ENCODE measurements at places on chromosomes 5 and 9. TPM values are rescaled to one million over a fixed set of nuclear protein-coding genes. Genes with fewer than 3 reads are reported as not detected.

The EMB gene
- total RNA-seq = 4.3 TPM

The CRB2 gene
- total RNA-seq = 0.14 TPM

The NKD2 gene
- not detected for total RNA-seq

The CYLC2 gene
- total RNA-seq = not detected

The INSL6 gene
- not detected for total RNA-seq

The JMY gene
- total RNA-seq = 2.8 TPM

The PTTG1 gene
- 963 TPM for total RNA-seq

The FGF1 gene
- total RNA-seq = 4.7 TPM

The ANKRD34B gene
- 1.2 TPM for total RNA-seq

The CDX1 gene
- not detected for total RNA-seq

The TAF1L gene
- not detected for total RNA-seq

The PRRC2B gene
- 112 TPM for total RNA-seq

The OR13D1 gene
- not detected for total RNA-seq

The DOLK gene
- 26.1 TPM for total RNA-seq

The PCDHGA4 gene
- 0.92 TPM for total RNA-seq

The MOB3B gene
- 2.3 TPM for total RNA-seq

The ALDH1A1 gene
- 0.87 TPM for total RNA-seq

The HMMR gene
- 19.5 TPM for total RNA-seq

The DENND4C gene
- total RNA-seq = 32.4 TPM

DNA sequence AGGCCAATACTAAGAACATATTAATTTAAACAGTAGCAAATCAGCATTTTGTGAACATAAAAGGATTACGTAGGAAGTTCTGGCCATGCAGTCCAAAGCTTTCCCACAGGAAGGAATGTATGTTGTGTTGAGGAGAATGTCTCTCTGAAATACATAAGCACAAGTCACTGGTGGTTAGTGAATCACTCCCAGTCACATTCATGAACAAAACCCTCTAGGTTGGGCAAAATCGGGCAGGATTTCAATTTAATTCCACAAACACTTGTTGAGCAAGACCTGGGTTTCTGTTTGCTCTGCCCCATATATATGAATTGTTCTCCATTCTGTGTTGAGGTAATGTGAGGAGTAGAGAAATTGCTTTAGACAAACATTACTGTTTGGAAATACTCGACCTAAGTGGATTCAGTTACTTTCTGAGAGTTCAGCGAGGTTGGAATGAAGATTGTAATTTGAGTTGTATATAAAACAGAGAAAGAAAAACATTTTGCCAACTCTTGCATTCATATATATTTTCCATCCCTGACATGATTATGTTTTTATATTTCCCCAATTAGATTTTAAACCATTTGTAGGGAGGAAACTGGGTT, 127.6 kb upstream of the RPS23 start:
- DNase-seq = peak; percentile 95

DNA sequence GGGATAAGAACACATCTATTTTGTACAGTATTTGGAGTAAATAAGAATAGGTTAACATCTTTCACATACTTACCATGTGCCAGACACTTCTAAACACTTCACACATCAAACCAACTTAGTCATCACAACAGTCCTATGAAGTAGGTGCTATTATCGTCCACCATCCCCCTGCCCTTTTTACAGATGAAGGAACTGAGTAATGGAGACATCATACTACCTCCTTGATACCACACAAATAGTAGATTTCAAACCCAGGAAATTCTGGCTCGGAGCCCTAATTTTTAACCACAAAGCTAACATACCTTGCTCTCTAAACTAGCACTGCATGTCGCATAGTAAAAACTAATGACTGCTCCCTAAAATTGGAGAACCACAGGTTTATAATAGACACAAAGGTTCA, 4.2 kb upstream of the ZNF366 start:
- DNase-seq = no peak

- DNase-seq = no peak
Measured at GRCh38 chr9:96875461-96876142, 21.3 kb upstream of the ZNF782 start.

- no peak for DNase-seq
Measured at GRCh38 chr5:135219868-135220267, 179.2 kb downstream of the MACROH2A1 start.

GRCh38 chr5:168186289-168187074, 105.0 kb upstream of the WWC1 start:
- no peak for DNase-seq

- DNase-seq = no peak
Measured at GRCh38 chr9:121638399-121638798, 13.0 kb upstream of the DAB2IP start.

DNA sequence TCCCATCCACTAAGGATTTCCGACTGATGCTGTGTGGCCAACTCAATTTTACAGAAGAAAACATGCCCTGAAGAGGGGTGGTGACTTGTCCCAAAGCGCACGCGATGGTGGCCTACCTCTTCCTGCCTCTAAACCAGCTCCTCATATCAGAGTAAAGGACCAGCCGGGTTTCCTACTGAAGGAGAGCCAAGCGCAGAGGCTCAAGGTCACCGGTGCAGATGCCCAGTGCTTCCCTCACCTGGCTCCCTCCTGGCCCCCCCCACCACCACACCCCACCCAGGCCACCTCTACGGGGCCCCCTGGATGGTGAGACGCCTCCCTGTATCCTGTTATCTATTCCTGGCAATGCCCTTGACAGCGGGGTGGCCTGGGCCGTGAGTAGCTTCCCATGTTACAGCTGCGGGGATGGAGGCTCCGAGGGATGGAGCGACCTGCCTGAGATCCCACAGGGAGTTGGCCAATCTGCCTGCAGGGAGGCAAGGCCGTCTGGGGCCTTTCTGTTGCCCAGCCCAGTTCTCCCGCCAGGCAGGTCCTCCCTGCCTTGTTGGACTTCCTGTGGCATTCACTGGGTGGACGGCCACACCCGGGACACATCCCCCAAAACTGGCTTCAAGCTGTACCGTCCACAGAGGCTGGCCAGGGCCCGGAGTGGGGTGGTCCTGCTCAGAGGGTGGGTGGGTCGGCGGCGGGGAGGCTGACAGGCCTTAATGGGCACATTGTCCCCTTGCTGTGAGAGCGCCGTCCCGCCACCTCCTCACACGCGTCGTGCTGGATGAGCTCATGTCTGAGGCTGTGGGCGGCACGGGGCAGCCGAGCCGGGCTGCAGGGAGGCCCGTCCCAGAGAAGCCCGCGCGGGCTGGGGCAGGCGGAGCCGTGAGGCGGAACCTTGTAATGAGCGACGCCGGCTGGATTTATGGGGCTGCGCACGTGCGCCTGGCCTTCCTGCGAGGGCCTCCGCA, 72.5 kb downstream of the MACROH2A1 start:
- DNase-seq = no peak

GRCh38 chr5:113524927-113525326, 11.4 kb downstream of the YTHDC2 start:
- DNase-seq = no peak

DNA sequence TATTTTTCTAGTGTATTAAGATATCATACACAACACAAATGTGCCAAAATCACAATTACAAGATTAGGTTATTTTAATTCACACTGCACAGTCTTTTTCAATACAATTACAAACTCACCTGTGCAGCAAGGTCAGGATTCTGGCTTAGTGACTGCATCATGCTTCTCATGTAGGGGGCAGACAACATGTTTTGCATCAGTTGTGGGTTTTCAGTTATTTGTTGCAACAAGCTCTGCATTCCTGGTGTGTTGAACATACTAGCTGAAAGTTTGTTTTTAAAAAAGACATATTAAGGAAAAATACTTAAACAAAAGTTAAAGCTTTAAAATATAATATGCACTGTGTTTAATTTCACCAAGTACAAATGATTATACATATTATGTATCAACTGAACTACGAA, 38.7 kb downstream of the UBQLN1 start:
- DNase-seq = no peak

- no peak for DNase-seq
Measured at GRCh38 chr9:17622141-17622540, 43.3 kb downstream of the SH3GL2 start.

DNA sequence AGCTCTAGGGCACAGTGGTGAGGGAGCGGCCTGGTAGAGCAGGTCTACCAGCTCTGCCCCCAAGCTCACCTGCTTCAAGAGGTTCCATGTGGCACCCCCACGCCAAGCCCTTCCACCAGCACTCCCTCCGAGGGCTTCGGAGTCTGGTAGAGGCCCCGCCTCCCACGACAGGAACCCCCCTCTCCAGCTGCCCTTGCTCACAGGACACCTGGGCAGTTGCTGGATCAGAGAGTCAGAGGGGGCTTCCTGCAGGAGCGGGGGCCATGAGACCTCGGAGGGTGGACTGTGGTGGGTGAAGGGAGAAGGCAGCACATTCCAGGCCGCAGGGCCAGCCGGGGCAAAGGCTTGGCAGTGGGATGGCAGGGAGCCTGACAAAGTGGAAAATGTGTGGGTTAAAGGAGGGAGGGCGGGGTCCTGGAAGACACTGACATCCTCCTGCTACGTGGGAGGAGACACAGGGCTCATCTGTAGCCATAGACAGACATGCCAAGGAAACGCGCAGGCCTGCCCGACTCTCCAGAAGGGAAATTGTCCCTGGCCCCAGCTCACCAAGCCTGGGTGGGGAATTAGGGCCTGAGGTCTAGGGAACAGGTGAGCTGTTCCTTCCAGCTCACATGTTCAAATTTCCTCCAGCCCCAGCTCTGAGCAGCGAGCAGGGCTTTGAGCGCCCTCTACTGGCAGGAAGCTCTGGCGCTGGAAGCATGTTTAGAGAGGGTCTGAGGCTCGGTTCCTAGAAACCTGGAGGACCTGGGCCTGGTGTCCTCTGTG, 74.2 kb downstream of the NTNG2 start:
- no peak for DNase-seq

GRCh38 chr5:151196556-151197290, 27.2 kb downstream of the CCDC69 start:
- DNase-seq = no peak

- DNase-seq = no peak
Measured at GRCh38 chr5:149605998-149606724, 24.9 kb downstream of the ARHGEF37 start.

- DNase-seq = no peak
Measured at GRCh38 chr9:137095664-137096517, 9.1 kb downstream of the MAN1B1 start.

DNA sequence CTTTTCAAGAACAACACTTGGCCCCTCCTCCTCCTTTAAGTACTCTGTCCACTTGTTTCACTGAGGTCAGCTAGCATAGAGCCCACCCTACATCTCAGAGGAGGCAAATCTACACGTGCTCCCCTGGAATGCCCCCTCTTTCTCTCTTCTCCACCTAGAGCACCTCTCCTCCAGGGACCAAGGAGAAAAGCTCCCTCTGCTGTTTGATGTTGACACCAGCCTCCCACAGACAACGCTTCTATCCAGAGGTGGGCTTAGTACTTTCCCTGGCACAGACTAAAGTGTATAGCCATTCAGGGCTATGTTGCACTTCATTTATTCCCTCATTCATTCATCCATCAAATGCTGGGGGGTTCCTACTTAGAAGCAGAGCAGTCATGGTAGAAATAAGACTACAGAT, 68.2 kb upstream of the TAF1L start:
- DNase-seq = no peak

GRCh38 chr5:178411083-178411482, 178.5 kb upstream of the PHYKPL start:
- DNase-seq = no peak

GRCh38 chr9:93319992-93320500, 131.4 kb upstream of the FAM120A start:
- DNase-seq = no peak

DNA sequence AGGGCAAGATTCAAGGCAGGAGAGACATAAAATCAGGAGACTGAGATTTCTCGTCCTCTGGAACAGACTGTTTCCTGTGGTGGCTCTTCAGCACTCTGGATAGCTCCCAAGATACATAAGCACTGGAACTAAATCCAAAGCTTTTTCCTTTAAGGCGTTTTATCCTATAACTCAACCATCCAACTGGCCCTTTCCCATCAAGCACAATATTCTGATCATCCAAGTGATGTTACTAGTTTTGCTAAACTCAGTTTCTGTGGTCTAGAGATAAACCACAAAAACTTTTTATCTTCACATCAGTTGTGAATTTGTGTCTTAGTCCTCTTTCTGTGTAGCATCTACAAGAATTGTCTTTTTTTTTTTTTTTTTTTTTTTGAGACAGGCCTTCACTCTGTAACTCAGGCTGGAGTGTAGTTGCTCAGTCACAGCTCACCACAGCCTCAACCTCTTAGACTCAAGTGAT, 299.4 kb downstream of the COX7C start:
- DNase-seq = peak; percentile 4

GRCh38 chr9:88682431-88682831, 147.5 kb downstream of the NXNL2 start:
- no peak for DNase-seq

- no peak for DNase-seq
Measured at GRCh38 chr5:115541611-115542010, 3.0 kb downstream of the FEM1C start.

GRCh38 chr5:176726746-176727527, 79.7 kb downstream of the TSPAN17 start:
- DNase-seq = no peak

DNA sequence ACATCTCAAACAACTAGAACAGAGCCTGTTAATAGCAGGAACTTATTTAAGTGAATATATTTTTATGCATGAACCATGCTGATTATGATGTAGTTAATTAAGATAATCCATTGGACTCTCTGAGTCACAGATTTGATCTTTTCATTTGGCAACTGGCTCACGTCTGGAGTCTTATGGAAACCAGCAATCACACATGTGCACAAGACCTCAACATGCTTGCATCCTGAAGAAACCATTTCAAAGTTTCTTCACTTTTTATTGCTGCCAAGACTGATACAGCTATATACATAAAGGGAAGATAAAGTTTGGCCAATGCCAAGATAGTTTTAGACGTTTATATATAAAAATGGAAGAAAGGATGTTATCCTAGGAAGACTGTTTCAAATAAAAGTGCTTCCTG, 13.3 kb upstream of the C9 start:
- DNase-seq = no peak

DNA sequence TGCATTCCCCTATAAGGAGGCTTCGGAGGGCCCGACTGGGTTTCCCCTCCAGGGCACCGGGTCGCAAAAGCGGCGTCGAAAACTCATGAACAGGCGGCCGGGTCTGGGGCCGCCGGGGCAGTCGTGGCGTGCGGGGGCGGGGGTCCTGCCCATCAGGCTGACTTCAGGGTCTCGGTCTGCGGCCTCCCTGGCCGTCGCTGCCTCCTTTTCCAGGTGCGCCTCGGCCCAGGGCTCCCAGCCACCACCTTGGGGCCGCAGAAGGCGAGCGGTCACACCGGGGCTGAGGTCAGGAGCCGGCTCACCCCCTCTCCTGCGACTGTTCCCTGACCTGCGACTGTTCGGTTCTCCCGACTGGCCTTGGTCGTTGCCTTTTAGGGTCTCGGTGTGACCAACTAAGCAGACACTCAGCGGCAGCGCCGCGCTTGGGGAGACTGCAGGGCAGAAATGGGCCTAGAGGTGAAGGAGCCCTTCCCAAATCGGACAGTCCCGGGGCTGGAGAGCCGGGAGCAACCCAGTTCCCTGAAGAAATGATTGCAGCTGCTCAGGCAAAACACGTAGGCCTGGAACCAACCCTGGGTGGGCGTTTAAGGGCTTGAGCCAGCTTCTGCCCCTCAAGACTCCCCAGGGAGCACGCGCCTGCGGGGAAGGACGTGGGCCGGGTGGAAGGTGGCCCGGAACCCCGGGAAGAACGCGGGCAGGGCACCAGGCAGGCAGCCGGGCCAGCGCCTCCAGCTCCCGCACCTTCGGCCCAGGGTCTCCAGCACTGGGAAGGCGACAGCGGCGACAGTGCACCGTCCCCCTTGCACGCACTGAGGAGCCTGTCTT, 11.2 kb downstream of the IRX2 start:
- no peak for DNase-seq

Data from epithelial cell of proximal tubule (primary cell).